ENCODE measurements at places on chromosomes 3 and 15. TPM values are rescaled to one million over a fixed set of nuclear protein-coding genes. Genes with fewer than 3 reads are reported as not detected.

The SAXO2 gene
- total RNA-seq, result 0.38 TPM

The TIGIT gene
- not detected for total RNA-seq

DNA sequence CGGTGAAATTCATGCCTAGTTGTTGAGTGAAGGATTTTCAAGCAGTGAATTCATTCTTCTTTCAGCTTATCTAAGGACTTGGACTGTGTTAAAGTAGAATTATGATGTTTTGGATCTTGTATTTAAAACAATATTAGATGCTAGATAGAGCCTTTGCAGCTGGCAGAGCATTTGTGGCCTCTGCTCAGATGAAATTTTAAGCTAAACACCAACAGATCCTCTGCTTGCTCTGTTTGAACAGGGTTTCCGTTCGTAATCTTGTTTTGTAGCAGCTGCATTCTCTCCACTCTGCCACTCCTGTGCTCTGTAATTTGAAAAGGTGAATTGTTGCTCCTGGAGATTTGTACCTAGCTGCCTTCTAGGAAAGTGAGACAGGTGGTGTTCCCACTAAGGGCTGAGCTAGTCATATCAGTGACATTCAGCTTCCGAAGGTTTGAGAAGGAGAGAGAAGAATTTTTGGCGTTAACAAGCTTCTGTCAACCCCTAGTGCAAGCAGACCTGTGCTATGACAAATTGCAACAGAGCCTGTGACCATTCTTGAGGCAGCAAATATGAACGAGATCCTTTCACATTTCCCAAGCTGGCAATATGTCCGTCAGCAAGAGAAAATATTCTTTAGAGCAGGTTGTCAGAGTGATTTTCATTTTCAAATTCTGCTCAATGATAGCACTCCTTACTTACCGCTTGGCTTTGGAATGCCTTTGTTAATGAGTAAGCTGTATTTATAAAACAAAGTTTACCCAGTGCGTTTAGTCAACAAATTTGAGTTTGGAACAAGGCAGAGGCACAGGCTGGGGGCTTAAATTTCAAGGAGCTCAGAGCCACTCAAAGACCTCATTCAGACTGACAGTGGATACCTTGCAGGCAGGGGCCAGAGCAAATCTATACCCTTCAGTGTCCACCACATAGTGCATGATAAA, 5.3 kb downstream of the CHST2 start:
- no peak for DNase-seq

DNA sequence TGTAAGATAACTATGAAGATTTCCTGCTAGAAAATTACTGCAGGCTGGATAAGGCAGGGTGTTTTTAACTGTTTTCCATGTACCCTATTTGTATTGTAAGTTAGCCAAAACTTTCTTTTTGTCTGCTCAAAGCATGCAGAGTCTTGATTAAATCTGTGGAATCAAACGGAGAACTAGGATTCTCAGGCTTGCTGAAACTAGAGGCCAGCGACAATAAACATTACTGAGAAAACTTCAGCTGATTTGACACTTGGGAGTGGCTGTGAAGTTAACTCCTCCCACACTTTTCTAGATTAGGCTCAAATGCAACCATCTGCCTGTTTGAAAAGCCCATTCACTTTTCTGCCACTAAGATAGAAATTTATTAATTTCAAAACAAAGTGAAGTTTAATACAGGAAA, 153.2 kb upstream of the FRMD4B start:
- no peak for DNase-seq

DNA sequence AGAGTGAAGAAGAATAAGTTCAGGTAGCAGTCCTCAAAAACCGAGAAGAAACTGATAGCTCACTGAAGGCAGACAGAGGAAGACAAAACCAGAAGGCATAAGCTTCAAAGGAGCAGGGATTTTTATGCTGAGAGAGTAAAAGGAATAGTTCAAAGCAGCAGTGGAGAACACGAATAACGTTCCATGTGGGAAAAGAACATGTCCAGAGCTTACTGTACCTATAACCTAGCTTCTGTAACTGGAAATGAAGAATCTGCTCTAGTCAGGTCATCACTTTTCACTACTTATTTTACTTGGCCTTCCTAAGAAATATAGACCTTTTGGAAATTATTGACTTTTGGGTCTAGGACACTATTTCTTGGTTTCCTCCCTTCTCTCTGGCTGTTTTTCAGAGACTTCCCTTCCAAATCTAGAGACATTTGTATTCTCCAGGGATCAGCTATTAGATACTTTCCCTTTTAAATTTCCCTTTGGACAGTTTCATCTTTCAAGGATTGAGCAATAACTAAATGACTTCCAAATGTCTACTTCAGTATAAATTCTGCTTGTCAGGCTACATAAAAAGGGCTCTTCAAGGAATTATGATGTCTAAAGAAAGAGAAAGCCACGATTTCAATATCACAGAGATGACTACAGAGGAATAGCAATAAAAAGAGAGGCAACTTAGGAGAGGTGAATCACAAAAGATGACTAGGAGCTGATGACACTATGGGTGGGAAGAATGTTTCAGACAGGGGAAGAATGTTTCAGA, 46.7 kb downstream of the UBE3A start:
- DNase-seq, result no peak

The ADAMTS17 gene
- total RNA-seq, result under 0.01 TPM

The IQSEC1 gene
- 83.7 TPM for total RNA-seq

- no peak for DNase-seq
Measured at GRCh38 chr15:65773386-65774111, 18.5 kb downstream of the DENND4A start.

DNA sequence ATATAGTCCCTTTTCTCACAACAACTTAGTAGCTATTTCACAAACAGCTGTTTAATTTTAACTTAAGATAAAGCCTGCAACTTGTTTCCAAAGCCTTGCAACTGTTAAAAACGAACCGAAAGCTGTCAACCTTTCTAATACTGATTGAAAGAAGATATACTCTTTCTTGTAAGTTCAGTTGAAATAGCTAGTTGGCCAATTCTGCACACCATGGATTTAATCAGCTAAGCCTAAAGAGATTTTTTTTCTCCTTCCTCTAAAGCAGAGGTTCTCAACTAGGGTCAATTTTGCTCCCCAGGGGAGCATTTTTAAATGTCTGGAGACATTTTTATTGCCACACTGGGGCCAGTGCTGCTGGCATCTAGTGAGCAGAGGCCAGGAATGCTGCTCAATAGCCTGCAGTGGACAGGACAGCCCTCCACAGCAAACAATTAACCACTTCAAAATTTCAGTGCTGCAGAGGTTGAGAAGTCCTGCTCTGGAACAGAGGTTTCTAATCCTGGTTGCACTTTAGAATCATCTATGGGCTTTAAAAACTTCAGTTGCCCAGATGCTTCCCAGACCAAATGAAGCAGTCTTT, 26.2 kb downstream of the MINDY4B start:
- no peak for DNase-seq

The TMEM108 gene
- not detected for total RNA-seq

DNA sequence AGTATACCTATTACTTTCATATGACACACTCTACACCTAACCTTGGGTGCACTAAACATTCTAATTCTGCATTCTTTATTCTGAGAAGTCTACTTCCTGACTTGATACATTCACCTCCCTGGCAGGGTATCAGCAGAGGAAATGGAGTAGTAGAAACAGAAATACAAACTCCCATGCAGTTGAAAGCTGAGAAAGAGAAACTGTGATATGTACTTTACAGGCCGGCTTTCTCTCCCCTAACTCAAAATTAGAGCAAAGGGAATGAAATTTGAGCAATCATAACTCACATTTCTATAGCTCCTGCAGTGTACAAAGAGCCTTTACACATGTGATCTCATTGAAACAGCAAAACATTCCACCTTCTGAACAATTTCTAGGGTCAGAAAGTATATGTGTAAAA, 135.5 kb upstream of the COL8A1 start:
- no peak for DNase-seq

All from dermis microvascular lymphatic vessel endothelial cell (primary cell).